Stimulated activated memory B cell treated with anti-CD40 and anti-IgM and Interleukin-4, amounts not matched to agents 10 μg/mL and 1 μg/mL and 100 μg/mL, for 72 hours (primary cell): ENCODE measurements at places on chromosomes 6 and 20.
A peak's percentile ranks its signal among the peaks of the same experiment; 100 is the strongest.

DNA sequence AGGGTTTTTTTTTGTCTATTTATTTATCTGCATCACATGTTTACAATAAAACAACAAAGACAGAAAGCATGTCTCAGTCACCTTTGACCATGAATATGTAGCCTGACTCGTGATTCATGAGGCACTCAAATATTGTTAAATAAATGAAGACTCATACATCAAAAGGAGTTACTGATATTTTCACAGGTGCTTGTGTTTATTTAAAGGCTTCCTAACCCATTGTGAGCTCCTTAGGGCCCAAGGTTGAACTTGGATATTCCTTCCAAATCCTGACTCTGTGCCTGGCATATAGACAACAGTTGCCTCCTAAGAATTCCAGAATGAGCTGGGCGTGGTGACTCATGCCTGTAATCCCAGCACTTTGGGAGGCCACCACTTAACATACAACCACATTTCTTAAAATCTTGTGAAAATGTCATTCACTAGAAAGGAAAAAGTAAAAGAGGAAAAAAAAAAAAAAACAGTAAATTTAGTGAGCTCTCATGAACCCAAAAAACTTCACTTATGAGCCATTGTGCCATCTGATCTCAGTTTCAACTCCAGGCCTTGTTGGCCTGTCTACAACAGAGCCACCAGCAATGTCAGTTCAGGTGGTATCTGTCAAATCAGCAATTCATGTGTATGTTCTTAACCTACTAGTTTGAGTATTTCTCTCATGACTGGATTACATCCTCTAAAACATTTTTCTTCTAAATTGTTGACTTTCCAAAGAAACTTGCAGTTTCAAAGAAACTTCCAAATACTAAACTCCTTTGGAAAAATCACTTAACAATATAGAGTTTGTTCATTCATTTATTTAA, 162.7 kb upstream of the MARCKS start:
- ATAC-seq: no peak

- no peak for ATAC-seq
Measured at GRCh38 chr6:144932621-144933020, 647.5 kb downstream of the UTRN start.

GRCh38 chr20:5215672-5216304, 89.0 kb downstream of the CDS2 start:
- ATAC-seq: no peak

DNA sequence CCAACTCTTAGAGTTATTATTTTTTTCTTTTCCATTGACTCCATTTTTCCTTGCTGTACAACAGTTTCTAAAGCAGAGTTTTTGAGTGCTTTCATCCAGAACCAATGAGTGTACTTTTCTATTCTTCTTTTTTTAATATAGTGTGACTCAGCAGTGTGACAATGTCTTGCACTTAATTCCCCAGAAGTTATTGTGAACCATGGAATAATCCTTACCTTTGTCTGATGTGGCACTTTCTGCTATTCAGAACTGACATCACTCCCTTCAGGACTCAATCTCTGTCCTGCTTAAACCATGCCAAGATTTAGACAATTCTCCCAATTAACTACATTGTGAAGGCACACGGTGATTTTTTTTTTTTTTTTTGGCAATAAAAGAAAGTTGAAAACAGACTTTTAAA, 41.5 kb downstream of the GRIK2 start:
- ATAC-seq: no peak

DNA sequence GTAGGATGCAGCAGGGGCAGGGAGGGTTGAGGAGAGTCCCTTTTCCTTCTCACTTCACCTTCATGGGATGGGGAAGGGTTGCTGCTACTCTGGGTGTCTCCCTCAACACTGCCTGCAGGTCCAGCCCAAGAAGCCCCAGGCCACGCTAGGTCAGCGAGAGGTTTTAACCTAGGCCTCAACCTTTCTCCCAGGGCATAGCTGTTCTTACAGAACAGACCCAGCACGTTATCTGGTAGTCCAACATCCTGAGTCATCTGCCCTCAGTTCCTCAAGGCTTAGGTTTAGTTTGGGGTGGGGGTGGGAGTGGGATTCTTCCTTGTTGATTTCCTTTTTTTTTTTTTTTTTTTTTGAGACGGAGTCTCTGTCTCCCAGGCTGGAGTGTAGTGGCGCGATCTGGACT, 15.8 kb downstream of the LRRC73 start:
- no peak for ATAC-seq

DNA sequence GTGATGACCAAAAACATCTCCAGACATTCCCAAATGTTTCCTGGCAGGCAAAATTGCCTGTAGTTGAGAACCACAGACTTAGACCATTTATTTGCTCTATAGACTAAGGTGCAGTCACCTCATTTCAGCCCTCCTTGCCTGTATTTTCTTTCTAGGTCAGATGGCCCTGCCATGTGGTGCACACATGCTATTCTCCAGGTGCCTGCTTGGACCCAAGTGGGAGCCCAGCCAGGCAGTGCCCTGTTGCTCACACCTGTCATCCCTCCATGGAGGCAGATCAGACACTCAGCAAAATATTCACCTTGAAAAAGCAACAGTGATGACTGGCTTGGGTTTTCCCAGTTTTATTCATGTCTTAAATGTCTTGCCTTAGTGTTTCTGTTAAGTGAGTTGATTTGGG, 311.4 kb downstream of the TFAP2C start:
- ATAC-seq: no peak

GRCh38 chr6:23250556-23250955, 681.2 kb downstream of the HDGFL1 start:
- ATAC-seq: no peak

GRCh38 chr20:11691766-11692165, 225.9 kb upstream of the BTBD3 start:
- no peak for ATAC-seq

DNA sequence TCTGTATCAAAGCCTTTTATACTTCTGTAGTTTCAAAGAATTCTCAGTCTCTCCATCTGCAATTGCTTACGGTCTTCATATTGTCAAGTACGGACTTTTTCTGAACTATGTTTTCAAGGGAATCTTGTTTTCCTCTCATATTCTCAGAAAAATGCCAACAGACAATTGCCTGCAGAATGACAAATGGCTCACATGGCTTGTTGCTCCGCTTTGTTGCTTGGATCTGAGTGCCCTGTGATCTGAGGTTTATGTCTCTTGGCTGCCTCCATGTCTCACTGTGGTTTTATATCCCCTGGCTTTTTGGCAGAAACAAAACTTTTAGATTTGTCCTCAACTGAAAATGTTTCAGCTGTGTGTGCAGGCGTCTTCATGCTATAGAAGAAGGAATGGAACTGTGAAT, 285.4 kb upstream of the CHD6 start:
- no peak for ATAC-seq

DNA sequence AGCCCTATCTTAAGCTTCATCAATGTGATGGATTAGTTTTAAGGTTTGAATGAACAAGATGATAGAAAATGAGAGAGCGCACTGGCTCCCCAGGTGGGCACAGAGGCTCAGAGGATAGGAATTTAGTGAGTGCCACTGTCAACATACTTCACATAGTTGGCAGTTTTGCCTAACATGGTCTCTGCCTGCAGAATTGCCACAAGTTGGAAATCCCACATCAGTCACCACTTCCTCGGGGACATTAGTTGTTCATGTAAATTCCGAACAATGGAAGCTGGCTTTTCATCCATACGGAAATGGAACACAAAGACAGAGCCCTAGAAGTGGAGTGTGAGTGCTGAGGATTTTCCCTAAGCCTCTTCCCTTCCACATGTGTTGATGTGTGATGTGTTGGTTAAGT, 123.9 kb upstream of the PHACTR1 start:
- no peak for ATAC-seq

DNA sequence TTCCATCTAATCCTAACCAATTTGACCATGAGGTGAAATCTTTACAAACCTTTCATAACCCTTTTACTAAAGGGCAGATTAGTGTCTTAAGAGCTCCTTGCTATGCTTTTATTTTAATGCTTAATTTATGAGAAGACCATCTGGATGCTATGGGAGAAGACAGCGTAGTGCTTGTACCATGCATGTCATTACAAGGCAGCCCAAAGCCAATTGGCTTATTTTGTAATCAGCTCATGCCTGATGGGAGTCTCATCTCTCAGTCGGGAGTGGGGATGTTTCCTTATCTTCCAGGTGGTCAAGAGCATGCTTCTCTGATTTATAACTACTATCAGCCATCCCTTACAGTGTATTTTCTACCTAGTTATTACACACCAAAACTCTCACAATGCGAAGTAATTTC, 304.7 kb downstream of the FARS2 start:
- no peak for ATAC-seq

GRCh38 chr6:85493389-85493788, 43.5 kb downstream of the NT5E start:
- no peak for ATAC-seq

GRCh38 chr6:139982195-139982594, 607.7 kb upstream of the CITED2 start:
- ATAC-seq: no peak

GRCh38 chr6:156683821-156684220, 93.4 kb upstream of the ARID1B start:
- no peak for ATAC-seq

- ATAC-seq: no peak
Measured at GRCh38 chr6:162873537-162873936, 145.8 kb downstream of the PACRG start.

- ATAC-seq: no peak
Measured at GRCh38 chr6:16150098-16150497, 21.2 kb downstream of the MYLIP start.

GRCh38 chr20:24389686-24390085, 79.7 kb upstream of the SYNDIG1 start:
- peak; percentile 55 for ATAC-seq

DNA sequence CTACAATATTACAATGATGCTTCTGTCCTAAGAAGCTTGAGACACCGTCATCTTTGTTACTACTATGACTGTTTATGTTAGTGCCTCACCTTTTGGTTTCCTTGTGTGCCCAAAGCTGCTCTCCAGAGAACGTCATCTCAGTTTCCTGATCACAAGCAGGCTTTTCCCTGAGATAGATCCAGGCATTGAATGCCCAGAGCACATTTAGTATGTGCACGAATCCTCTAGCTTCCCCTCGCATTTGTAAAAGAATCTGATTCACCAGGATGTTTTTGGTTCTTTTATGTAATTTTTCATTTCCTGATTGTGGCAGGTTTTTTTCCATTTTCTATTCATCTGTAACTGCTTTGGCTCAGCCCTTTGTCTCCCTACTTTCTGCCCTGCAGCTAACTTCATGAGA, 100.2 kb upstream of the TMEM181 start:
- no peak for ATAC-seq

DNA sequence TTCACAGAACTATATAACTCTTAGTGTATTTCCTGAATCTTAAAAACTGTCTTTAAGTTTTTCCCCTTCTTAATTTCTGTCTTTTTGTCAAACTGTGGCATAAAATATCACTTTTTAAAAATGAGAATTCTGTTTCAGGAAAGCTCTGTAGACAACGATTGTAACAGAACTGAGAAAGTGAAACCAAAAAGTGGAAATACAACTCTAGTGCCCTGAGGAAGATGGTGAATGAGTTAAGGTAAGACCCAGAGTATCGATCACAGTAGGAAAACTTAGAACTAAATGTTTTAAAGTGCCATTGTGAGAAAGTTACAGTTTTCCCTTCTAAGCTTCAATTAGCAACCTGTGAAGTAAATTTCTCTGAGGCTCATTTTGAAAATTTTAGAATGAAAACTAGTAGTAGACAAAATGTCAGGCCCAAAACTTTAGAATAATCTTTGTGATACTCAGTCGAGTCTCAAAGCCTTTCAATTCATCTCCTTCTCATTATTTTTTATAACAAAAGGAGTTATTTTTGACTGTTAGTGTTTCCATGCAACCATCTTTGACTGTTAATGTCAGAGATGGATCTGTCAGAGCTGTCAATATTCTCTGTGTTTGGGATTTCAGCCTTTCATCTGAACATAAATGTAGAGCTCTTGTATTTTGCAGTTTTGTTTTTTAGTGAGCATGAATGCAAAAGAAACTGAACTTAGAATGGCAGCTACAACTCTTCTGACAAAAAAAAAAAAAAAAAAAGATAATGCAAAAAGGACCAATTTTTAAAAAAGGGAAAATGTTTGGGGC, 19.0 kb upstream of the TRDN start:
- no peak for ATAC-seq

GRCh38 chr6:30493643-30494250, 4.4 kb downstream of the HLA-E start:
- no peak for ATAC-seq

DNA sequence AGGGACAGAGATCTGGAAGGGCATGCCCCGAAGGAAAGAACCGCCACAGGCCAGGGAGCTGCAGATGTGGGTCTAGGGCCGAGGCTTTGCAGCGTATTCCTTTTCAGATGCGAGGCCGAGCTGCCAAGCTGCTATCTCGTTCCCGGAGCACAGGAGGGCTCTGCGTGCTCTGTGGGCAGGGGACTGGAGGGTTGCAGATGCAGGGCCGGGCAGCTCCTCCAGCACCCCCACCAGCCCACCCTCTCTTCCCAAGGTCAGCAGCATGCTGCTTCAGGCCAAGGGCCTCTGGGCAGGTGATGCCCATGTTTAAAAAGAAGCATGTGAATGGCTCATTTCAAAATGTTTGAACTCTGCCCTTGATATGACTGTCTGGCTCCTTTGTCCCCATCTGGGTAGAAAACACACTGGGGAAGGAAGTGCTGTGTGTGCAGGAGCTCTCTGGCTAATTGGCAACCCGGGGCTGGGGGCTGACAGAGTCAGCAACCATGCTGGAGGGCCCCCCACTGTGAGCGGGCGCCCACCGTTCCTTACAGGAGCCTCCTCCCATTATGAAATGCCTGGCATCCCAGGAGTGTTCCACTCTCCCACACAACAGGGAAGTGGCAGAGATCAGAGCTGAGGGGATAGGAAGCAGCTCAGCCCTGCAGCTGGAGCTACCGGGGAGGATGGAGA, 353.3 kb downstream of the ZFAND3 start:
- no peak for ATAC-seq

DNA sequence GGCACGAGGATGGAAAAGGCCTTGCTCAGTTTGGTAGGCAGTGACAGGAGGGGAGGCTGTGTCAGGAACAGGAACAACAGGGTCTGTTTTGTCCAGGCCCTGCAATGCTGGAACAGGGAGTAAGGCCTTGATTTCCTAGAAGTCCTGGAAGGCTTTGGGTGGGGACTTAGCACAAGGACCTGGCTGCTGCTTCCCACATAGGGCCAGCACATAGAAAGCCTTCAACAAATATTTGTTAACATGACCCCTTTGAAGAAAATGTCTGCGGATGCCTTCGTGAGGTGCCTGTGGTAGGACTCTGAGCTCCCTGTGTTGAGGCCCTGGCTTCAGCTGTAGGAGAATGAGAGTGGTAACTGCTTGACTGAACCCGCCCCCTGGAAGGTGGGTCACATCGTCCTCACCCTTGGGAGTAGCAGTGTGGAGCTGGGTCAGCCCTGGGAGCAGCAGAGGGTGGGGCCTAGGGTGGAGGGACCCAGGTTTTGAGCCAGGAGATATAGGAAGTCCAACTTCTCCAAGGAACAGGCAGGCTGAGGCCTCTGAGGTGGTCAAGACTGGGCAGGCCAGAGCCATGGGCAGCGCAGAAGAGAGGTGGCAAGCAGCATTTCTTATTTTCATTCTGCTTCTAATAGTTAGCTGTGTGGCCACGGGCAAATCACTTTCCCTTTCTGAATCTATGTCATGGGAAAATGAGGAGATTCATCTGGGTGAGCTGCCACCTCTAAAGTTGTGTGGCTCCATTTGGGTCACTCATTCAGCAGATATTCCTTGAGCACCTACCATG, 50.0 kb downstream of the CNBD2 start:
- ATAC-seq: no peak

GRCh38 chr6:68632734-68633133, 2.3 kb upstream of the ADGRB3 start:
- ATAC-seq: no peak

GRCh38 chr6:23659125-23659524, 466.9 kb upstream of the NRSN1 start:
- ATAC-seq: no peak
